ENCODE measurements at places on chromosomes 2 and 18.

- peak overlapping the region; percentile 32 for H3K4me3 ChIP-seq
- H3K36me3 ChIP-seq = no peaks in the 10 kb centered on the region
- no peaks in the 10 kb centered on the region for H3K27me3 ChIP-seq
- no peak overlapping the region for H3K27ac ChIP-seq
- DNase-seq = no peak
- peaks cover 14% of the 10 kb centered on the region for H3K4me1 ChIP-seq
Measured at GRCh38 chr2:40400336-40400953, 51.4 kb downstream of the SLC8A1 start.

GRCh38 chr2:5409898-5410381, 282.2 kb upstream of the SOX11 start:
- no peaks in the 10 kb centered on the region for H3K4me1 ChIP-seq
- no peak overlapping the region for H3K27ac ChIP-seq
- H3K4me3 ChIP-seq = no peak overlapping the region

DNA sequence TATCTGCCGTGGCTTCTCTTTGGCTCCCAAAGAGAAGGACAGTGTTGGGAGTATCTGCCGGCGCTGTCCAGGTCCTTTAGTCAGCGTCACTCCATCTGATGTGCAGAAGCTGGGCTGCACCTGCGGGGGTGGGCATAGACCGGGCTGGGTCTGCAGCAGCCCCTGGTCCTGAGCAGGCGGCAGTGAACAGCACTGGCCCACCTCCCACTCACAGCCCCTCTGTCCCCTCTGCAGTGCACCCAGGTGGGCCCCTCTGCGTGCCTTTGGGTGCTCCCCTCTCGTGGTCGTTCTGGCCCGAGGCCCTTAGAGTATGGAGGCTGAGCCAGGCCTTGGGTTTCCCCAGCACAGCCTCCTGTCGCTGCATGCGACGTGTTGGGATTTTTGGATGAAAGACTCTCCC, 95.7 kb downstream of the USP40 start:
- H3K36me3 ChIP-seq = peaks cover 34% of the 10 kb centered on the region
- no peak for DNase-seq
- H3K27ac ChIP-seq = no peak overlapping the region
- no peaks in the 10 kb centered on the region for H3K4me1 ChIP-seq

GRCh38 chr18:59898609-59899297, 1.0 kb upstream of the PMAIP1 start:
- peaks cover 41% of the 10 kb centered on the region for H3K4me1 ChIP-seq
- peak overlapping the region; percentile 97 for H3K4me3 ChIP-seq
- DNase-seq = no peak

- H3K4me1 ChIP-seq = peaks cover 11% of the 10 kb centered on the region
- DNase-seq = no peak
- H3K36me3 ChIP-seq = peaks cover 28% of the 10 kb centered on the region
- no peak overlapping the region for H3K4me3 ChIP-seq
- H3K27me3 ChIP-seq = no peaks in the 10 kb centered on the region
Measured at GRCh38 chr2:207107551-207107950, 58.2 kb downstream of the KLF7 start.

GRCh38 chr18:80147037-80147417, 38.0 kb downstream of the ADNP2 start:
- no peak overlapping the region for H3K27ac ChIP-seq
- no peaks in the 10 kb centered on the region for H3K27me3 ChIP-seq
- no peak for DNase-seq
- H3K4me1 ChIP-seq = peaks cover 4% of the 10 kb centered on the region
- H3K36me3 ChIP-seq = peaks cover 3% of the 10 kb centered on the region
